ENCODE measurements at places on chromosomes 3 and 15.

- no peak for DNase-seq
Measured at GRCh38 chr15:56835718-56836171, 82.7 kb upstream of the TCF12 start.

DNA sequence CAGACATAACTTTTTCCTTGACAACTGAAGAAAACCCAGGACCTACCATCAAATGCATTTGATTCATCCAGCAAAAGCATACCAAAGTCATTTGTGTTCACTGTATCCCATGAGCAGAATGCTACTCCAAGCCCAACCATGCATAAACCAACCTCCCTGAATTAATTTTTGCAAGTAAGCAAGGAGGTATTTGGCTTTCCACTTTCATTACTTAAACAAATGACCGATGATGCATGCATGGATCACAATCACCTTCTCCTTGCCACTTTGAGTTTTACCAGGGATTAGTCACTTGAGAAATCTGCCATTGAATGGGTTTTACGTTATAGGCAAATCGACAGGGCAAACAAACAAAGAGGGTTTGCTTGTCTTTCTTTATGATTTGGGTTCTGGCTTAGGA is 214.8 kb downstream of the FMN1 start:
- no peak for DNase-seq

DNA sequence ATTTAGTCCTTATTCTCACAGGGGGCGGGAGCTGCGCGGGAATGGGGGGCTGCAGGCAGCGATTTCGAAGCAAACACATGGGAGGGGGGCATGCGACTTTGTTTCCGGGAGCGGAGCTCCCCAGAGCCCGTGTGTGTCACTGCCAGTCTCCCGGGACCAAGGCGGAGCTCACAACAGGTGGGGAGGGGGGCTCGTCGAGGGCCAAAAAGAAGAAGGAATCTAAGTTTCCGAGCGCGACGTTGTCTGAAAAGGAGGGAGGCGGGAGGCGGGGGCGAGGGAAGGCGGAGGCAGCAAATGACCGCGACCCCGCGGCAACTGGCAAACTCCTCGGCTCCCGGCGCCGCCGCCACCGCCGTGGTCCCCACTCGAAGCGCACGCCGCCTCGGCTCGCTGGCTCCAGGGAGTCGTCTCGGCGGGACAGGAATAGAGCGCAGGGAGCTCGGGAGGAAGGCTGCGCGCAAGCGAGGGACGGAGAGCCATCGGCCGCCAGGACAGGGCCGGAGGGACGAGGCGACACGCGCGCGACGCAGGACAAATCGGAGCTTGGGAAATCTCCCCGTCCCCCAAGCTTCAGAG is 1.4 kb downstream of the FOXP1 start:
- no peak for DNase-seq

GRCh38 chr3:86481031-86481430 is 509.9 kb downstream of the VGLL3 start:
- no peak for DNase-seq

- no peak for DNase-seq
Measured at GRCh38 chr15:52518487-52519371, 10.0 kb downstream of the MYO5A start.

GRCh38 chr15:47756872-47757271 is 39.6 kb downstream of the SEMA6D start:
- DNase-seq, result peak; percentile 26

- peak; percentile 28 for DNase-seq
Measured at GRCh38 chr3:31981206-31982181, at the start of the genes OSBPL10 and ZNF860. Gene OSBPL10, minus strand, starts transcription at chr3:31981262. Its CDS starts 83 bp downstream, at chr3:31981179. Gene ZNF860, plus strand, starts transcription at chr3:31981750. Its CDS starts 7,330 bp downstream, at chr3:31989080.

- no peak for DNase-seq
Measured at GRCh38 chr3:142660383-142660782, 63.5 kb upstream of the TRPC1 start.

GRCh38 chr3:108122276-108122675 is 31.4 kb upstream of the CD47 start:
- no peak for DNase-seq

- no peak for DNase-seq
Measured at GRCh38 chr3:134737516-134737915, 57.5 kb upstream of the EPHB1 start.

GRCh38 chr15:85758655-85758978 is 36.1 kb downstream of the KLHL25 start:
- no peak for DNase-seq

DNA sequence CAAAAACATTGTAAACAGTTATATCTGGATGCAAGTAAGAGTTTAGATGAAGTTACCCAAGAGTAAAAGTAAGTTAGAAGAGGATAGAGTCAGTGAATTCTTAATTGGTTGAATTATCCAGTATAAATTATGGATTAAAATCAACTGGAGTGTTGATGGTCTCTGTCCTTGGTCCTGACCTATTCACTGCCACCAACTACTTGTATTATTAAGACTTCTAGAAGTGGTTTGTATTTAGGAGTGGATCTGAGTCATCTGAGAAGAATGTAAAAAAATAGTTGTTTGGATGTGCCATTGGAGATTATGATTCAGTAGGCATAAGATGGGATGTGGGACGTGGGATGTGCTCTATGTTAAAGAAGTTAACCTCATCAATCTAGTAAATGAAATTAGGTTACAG is 86.4 kb downstream of the SYNPR start:
- no peak for DNase-seq

GRCh38 chr3:14392231-14392630 is 10.2 kb upstream of the SLC6A6 start:
- DNase-seq, result no peak

GRCh38 chr3:186983659-186984058 is 53.3 kb downstream of the ST6GAL1 start:
- DNase-seq, result no peak

DNA sequence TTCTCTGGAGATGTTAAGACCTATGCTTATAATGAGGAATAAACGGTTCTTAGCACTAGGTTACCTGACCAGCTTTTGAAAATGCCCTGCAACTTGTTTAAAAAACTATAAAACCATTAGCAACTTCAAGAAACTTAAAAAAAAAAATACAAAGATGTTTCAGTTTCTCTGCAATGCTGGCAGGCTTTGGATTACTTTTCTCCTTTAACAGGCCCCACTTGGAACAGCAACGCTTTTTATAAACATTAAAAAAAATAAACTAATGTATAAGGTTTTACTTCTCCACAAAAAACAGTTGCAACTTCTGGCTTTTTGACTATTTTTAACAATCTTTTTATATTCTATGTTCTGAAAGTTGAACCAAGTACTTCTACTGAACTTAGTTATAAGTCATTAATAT is 1006.7 kb downstream of the ROBO1 start:
- no peak for DNase-seq

GRCh38 chr3:134364061-134364935 is 9.9 kb downstream of the AMOTL2 start:
- DNase-seq, result peak; percentile 83

- no peak for DNase-seq
Measured at GRCh38 chr3:177045767-177046166, 151.5 kb downstream of the TBL1XR1 start.

- no peak for DNase-seq
Measured at GRCh38 chr3:71168880-71169411, 414.6 kb downstream of the FOXP1 start.

GRCh38 chr15:97837896-97838295 is 122.6 kb upstream of the ARRDC4 start:
- no peak for DNase-seq

GRCh38 chr3:10768708-10769394 is 47.2 kb upstream of the SLC6A11 start:
- DNase-seq, result no peak

GRCh38 chr15:66008940-66009562 is 139.8 kb downstream of the RAB11A start:
- no peak for DNase-seq

DNA sequence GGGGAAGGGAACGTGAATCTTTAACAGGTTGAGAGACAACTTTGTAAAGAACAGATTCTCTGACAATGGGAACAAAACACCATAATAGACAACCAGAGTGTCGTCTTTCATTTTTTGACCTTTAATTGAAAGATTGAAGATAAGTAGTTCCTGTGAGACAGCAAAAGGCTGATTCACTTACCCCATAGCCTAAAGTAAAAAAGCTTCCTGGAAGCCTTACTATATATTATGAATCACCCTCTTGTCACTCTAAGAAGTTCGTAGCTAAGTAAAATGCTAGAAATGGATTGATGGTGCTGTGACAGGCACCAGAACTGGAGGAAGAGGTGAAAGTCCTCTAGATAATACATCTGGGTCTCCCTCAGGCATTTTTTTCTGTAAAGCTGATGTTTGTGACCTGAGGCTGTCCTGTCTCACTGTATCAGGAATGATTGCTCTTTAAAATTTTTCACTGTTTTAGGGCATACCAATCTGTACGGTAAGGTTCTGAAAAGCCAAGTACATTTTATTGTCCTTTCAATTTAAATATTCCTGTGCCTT is 824.6 kb upstream of the SEMA6D start:
- DNase-seq, result peak; percentile 1

DNA sequence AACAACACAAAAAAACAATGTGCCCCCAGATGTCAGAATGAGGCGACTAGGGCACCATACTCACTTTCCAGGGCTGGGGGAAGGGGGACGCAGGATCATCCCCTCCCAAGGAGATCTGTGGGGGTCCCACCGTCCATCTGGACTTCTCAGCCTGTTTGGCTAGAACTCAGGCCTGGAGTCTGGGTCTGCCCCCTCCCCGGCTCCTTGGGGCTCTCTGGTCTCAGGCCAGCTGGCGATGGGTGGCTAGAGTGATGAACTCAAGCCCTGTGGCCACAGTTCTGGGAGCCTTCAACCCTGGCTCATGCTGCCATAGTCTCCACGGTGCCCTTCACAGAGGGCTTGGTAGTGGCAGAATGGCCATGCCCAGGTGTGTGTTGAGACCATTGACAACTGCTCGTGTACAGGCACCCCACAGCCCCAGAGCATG is 13.6 kb downstream of the ZBTB47 start:
- DNase-seq, result no peak

GRCh38 chr15:62618846-62619504 is 423.6 kb upstream of the TPM1 start:
- no peak for DNase-seq

DNA sequence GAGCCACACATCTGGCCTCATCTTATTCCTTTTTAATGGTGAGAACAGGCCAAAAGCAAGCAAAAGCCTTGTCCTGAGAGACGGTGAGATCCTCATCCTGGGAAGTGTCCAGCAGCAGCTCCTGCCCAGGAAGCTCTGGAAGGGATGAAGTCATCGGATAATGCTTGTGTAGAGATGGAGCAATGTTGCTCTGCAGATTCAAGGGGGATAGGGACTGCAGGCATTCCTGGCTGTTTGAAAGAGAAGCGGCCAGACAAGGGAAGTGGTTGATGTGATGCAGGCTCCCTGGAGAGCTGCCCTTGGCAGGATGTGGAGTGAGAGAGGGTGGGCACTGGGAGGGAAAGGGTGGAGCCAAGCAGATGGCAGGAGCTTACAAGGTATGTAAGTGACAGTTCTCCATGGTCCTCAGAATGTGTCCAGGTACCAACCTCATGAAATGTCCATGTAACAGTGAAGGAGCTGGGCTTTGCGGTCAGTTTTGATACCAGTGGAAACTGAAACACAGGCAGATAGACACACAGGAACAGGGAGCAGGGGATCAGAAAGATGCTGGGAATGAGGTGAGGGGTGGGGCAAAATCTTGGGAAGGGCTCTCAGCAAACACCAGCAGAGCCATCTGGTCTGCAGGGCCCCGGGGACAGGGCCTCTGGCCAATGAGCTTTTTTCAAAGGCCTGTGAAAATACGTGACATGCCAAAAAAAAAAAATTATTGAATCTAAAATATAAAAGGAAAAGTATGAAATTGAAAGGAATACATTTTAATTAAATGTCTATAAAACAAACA is 32.2 kb upstream of the LACTB start:
- DNase-seq, result peak; percentile 62

GRCh38 chr3:171159024-171159821 is 132.7 kb upstream of the SLC2A2 start:
- no peak for DNase-seq

DNA sequence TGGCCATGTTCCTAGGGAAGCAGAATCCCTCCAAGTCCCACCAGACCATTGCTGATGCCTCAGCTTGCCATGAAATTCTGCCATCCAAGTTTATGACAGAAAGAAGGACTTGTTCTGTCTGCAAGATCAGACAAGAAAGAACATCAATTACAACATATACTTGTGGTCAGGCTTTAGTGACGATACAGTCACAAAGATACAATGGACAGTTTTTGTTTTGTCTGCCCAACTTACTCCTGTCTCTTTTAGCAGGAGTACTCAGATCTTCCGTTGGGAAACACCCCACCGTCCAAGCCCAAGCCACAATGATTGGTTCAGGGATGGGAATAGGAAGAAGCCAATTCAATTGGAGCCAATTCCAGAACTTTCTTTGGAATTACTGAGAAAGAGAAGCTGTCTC is 15.7 kb downstream of the KLHL6 start:
- no peak for DNase-seq

- DNase-seq, result no peak
Measured at GRCh38 chr3:171013822-171014748, 12.4 kb downstream of the SLC2A2 start.

DNA sequence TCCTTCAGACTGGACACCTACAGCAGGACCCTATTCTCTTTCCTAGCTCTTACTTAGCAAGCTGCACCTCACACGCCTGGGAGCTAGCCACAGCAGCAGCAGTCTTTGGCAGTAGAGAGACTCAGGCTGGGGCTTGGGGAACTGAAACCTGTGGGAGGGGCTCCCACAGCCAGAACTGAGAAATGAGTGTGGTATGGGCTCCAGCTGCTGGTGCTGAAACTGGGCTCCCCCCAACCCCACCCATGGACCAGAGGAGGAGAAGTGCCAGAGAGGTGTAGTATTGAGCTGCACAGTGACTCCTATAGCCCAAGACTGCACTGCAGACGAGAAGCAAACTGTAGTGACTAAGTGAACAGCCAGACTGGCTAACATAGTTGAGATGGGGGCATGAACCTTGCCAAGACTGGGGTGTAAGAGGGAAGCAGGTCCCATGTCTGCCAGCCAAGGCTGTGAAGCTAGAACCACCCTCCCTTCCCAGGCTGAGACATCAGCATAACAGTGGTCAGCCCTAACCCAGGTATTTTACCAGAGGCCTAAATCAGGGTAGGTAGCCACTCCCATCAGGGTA is 62.5 kb downstream of the MYO5A start:
- no peak for DNase-seq

DNA sequence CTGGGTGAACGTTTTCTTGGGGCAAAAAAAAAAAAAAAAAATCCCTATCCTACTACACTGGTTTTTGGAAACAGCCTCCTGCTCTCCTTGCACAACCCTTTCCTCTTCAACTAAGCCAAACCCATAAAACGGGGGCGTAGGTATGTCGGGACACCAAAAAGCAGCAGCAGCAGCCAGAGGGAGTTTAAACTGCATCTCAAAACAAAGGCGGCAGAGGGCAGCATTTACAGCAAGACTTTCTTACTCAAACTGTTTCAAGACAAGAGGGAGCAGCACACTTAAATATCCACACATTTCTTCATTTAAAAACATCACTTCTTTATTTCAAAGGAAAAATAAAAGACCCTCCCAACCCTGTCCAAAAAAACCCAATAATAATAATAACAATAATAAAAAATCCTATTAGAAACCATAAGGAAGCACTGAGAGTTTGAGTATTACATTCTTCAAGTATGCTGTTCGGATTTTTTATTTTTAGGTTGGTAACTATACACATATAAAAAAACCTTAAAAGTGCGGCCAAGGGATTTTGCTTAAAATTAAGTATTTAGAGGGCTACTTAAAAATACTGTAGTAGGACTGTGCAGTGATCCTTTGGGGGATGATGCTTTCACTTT is 43.9 kb upstream of the PLXND1 start:
- DNase-seq, result no peak

- no peak for DNase-seq
Measured at GRCh38 chr3:97057365-97057764, 243.0 kb downstream of the EPHA6 start.

Data from SW 1271 (cell line).